ENCODE measurements at places on chromosomes 13 and 19.

DNA sequence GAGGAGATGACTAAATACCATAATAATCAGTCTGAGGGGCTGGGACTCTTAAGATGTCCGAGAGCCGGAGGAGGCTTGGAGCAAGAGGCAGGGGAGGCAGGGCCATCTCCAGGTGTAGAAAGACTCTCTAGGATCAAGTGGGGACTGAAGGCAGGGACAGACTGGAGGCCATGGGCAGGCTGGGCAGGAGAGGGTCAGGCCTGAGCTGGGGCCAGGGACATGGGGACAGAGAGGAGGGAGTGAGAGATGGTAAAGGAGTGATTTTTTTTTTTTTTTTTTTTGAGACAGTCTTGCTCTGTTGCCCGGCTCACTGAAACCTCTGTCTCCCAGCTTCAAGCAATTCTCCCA, 2.2 kb downstream of the JOSD2 start:
- no peak for DNase-seq

DNA sequence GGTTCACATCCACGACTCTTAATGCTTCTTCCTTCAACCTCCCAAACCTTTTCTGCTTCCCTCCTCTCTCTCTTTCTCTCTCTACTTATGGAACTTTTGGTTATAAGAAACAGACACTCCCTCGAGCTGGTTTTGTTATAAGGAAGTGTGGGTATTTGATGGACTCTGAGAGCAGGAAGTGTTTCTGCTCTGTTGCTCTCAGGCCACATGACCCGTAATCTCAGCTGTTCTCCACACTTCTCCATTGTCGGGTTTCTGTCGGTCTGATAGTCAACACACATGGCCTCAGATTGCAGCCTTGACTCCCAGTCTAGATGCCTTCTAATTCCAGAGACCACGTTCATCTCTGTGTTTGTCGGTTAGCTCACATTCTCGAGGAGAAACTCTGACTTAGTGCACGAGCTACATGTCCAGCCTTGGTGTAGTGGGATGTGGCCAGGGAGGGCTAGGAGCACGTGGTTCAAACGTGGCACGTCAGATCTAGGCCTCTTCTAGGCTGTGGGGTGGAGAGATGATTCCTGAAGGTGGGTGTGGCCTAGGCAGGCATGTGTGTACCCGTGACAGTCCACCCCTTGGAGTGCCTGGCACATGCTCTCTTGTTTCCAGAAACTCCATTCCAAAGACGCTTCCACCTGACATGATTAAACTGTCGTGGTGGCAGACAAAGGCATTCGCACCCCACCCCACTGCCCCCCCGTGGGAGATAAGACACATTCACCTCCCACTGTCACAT, 26.3 kb downstream of the CNFN start:
- no peak for DNase-seq

DNA sequence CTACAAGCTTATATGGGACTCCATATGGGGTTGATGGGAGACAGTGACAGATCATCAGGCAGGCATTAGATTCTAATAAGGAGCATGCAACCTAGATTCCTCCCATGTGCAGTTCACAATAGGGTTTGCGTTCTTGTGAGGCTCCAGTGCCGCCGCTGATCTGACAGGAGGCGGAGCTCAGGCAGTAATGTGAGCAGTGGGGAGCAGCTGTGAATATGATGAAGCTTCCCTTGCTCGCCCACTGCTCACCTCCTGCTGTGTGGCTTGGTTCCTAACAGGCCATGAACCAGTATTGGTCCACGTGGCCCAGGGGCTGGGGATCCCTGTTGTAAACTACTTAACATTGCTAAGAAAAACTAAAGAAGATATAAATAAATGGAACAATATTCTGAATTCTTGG, 378.4 kb downstream of the KCNRG start:
- DNase-seq, result peak; percentile 80

DNA sequence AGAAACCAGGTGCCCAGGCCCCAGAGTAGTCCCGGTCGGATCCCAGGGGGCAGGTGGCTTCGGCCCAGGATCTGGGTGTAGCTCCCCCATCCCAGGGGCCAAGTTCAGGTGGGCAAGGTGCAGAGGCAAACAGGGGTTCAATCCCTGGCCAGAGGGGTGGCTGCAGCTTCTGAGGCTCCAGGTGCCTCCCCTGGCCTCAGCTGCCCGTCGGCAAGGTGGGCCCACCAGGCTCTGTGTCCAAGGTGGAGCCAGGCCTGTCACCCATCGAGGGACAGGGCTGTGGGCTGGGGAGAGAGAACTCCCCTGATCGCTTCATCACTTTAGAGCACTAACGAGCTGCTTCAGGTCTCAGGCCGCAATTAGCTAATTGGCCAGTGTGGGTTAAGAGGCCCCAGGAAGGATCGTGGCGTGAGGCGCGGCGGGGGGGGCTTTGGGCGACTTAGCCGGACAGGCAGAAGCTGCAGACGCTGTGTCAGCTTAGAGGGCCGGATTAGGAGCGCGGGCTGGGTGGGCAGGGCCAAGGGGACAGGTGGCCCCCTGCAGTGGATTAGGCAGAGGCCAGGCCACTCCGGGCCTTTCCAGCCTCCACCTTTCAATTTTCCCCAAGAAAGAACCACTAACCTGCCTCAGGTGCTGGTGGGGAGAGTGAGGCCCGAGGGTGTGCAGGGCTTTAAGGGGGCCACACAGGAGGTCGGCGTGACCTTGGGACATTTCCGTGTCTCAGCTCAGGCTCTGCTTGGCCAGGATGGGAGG, 2.8 kb upstream of the RAX2 start:
- no peak for DNase-seq

- DNase-seq, result peak; percentile 61
Measured at GRCh38 chr19:294946-295686, 3.9 kb upstream of the PLPP2 start.

DNA sequence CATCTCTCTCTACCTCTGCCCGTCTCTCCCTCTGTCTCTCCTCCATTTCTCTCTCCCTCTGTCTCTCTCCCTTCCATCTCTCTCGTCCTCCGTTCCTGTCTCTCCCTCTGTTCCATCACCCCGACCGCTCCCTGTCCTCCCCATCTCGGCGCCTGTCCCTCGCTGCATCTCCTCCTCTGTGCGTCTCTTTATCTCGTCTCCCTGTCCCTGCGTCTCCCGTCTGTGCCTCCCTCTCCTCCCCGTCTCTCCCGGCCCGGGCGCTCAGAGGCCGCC, 4.6 kb downstream of the GRIN2D start:
- DNase-seq, result no peak

DNA sequence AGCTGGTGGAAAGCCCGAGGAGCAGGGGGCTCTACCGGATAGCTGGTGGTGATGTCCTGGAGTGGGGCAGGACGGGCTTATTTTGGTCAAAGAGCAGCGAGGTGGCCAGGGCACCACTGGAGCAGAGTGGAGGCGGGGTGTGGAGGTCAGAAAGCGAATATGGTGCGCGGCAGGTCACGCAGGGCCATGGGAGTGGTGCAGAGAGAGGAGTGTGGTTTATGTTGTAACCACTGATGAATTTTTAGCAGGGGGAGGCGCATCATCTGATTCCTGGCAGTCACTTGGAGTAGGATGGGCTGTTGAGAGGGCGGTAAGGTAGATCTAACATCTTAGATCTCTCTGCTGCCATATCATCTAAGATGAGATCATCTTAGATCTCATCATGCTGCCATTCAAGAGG, 1.4 kb upstream of the ZNF414 start:
- DNase-seq, result no peak

GRCh38 chr13:52933099-52933498, 84.7 kb upstream of the PCDH8 start:
- DNase-seq, result no peak

GRCh38 chr13:72198967-72199560, 332.1 kb upstream of the DACH1 start:
- DNase-seq, result peak; percentile 24

GRCh38 chr19:17086834-17087233, 11.3 kb downstream of the MYO9B start:
- no peak for DNase-seq

- no peak for DNase-seq
Measured at GRCh38 chr13:86299128-86299527, 499.9 kb upstream of the SLITRK6 start.

- no peak for DNase-seq
Measured at GRCh38 chr13:55553701-55554100, 1587.0 kb upstream of the PRR20A start.

DNA sequence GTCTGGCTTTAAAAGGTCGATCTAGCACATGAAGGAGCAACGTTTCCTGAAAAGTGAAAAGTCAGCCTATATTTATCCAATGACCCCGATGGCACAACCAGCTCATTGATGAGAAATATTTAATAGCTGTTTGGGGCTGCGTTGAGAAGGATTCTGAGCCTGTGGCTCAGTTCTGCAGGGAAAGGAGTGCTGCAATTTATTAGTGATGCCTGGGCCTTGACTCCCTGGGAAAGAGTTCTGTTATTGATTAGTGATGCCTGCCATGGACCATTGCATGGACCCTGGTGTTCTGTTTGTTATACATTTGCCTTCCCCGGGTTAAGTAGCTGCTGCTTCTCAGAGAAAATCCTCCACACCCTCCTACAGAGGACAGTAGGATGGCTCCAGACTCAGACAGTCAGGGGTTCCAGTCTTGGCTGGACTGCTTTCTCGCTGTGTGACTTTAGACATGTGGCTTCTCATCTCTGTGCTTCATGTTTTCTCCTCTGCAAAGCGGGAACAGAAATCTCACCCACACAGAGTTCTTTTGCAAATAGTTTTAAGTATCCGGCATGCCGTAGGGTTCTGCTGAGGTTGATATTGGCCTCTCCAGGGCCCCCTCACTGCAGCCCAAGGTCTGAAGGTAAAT, 17.7 kb upstream of the PTPRS start:
- peak; percentile 56 for DNase-seq

DNA sequence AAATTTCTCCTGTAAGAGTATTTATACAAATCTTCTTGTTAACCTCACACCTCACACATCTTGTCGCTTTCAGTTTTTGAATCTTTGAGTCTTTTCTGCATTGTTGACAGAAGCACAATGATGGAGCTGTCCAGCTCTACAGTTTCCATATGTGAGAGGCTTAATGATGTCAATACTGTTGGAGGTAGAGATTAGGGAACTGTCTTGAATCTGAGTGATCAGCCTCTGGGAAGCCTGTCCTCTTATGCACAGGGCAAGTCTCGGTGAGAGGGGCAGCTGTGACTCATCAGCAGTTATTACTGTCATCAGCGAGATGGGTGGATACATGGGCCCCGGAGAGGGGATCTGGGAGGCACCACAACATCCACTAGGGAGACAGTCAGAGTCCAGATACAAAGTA, 4.6 kb upstream of the ITGBL1 start:
- DNase-seq, result peak; percentile 15

DNA sequence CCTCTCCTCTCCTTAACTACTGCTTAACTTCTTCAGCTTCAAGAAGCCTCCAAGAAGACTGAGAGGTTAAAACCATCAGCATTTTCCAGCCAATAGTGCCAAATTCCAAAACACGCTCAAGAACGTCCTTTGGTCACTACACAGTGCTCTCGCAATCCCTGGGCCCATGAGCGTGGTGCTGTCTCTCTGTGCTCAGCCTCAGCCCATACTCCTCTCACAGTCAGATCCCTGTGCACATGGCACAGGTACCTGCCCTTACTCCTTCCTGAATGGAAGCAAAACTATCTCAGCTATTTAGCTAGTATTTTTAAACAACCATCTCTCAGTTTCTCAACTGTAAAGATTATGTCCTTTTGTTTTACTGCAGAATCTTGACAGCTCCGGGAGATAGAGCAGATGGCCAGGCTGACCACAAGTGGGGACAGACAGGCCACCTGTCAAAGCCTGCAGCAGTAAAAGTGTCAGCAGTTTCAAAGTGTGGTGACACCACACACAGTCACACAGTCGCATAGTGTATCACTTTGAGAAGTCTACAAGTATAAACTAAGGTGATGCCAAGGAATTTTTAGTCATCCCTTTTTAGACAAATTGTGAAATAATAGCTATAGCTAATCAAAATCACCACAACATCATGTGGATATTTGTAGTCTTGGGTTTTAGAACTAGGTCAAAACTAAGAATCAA, 35.7 kb downstream of the DZIP1 start:
- DNase-seq, result no peak

DNA sequence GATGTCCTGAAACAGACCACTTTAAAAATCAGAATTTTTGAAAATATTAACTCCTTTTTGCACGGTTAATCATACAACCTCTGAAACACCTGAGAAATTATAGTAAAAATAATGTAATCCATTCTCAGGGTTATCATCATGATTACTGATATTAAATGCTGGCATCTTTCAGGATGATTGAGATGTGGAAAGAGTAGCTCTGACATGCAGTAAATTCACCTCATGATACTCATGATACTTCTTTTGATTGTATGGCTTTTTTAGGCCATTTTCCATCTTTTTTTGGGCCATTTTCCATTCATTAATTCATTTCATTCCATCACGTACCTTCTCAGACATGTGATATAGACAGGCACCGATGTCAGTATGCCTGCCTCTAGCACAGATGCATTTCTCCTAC, 85.1 kb downstream of the FGF14 start:
- DNase-seq, result no peak

DNA sequence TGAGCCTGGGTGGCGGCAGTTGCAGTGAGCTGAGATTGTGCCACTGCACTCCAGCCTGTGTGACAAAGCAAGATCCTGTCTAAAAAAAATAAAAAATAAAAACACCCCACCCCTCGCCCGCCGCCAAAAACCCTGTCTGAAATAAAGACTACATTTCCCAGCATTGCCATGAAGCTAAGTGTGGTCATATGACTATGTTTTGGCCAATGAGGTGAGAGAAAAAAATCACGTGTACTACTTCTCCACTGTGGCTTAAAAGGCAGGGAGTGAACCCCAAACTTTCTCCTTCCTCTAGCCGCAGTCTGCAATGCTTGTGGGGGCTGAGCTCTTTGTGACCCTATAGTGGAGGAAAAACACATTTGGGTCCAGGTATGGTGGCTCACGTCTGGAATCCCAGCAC, 54.9 kb downstream of the COLGALT1 start:
- DNase-seq, result no peak

DNA sequence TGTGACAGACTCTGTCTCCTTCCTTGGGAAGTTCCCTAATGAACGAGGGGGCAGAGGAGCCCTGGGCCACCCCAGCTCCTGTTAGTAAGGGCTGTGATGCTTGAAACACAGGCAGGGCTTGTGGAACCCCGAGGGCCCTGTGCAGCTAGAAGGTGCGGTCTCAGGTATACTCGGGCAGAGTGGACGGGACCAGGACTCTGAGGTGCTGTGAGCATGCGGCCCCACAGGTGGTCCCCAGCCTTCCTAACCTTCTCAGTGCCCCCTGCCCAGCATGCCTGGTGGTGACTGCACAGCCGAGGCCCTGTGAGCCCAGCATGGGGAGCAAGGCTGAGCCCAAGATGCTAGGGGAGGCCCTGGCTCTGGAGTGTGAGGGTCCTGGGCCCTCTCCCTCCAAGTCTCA, 4.0 kb upstream of the SIGLEC8 start:
- no peak for DNase-seq

GRCh38 chr13:85303630-85304029, 495.6 kb downstream of the SLITRK6 start:
- no peak for DNase-seq

- DNase-seq, result no peak
Measured at GRCh38 chr13:91346850-91347201, 661 bp upstream of the MIR17HG start.

DNA sequence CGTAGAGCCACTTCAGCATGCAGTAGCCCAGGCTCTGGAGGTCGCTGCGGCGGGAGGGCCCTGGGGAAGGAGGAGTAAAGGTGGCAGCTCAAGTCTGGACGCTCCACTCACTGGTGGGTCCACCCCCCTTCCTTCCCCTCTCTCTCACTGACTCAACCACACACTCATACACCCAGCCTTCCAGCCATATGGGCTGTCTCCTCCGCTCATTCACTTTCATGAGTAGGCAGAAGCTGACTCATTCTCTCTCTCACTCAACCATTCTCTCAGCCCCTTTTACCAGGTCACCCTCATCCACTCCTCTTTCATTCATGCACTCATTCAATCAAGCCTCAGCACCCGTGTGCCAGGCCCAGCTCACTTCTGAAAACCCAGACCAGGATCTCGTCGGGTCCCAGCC, 27.5 kb upstream of the SIGLEC11 start:
- no peak for DNase-seq

Data from SK-N-DZ (cell line).